Erythroblast (primary cell): ENCODE measurements at places on chromosomes 1 and 21.

GRCh38 chr1:155049651-155050559 is 1.2 kb upstream of the ADAM15 start:
- DNase-seq: no peak

DNA sequence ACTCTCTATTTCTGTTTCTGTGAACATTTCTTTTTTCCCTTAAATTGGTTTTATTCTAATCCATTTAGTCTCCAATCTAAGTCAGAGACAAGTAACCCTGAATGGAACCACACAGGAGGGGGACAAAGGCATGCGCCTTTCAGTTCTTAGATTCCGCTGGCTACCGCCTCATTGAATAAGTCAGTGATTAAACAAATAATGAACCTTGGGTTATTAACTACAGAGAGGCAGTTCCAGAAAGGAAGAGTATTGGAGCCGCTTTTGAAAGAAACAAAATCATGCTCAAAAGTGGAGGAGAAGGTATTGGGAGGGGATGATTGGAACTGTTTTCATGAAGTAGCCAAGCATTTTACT is 459.8 kb upstream of the DAB1 start:
- no peak for DNase-seq

- DNase-seq: no peak
These were observed 50.2 kb upstream of the CSF3R start for GRCh38 chr1:36532810-36533401.

DNA sequence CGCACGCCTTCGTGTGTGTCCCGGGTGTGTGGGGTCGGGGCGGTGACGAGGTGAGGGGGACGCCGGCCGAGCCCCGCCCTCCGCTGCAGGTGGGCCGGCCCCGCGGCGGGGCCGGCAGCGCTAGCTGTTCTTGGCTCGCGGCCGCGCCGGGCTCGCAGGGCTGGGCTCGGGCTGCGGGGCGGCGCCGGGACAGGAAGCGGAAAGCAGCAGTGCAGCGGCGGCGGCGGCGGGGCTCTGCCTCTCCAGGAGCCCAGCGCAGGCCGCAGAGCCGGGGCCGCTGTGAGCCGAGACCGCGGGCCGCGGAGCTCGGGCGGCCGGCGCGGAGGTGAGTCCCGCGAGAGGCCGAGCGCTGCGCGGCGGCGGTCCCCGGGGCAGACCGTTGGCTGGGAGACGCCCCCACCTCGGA is at the start of gene VANGL1:
TSS of gene VANGL1 (plus strand) at position 209 of the 406 bp plus-strand sequence. CDS start 9,444 bp downstream, outside the sequence.
- DNase-seq: peak; percentile 81

DNA sequence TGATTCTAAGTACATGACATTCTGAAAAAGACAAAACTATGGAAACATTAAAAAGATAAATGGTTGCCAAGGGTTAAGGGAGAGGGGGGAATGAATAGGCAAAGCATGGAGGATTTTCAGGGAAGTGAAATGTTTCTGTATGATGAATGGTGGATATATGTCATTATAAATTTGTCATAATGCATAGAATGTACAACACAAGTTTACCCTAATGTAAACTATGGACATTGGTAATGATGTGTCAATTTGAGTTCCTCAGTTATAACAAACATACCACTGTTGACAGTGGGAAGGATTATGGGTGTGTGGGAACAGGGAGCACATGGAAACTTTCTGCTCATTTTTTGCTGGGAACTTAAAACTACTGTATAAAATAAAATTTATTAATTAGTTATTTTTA is 427.1 kb upstream of the ESRRG start:
- DNase-seq: no peak

- no peak for DNase-seq
These were observed 33.6 kb downstream of the SLC35D1 start for GRCh38 chr1:67020304-67020703.

DNA sequence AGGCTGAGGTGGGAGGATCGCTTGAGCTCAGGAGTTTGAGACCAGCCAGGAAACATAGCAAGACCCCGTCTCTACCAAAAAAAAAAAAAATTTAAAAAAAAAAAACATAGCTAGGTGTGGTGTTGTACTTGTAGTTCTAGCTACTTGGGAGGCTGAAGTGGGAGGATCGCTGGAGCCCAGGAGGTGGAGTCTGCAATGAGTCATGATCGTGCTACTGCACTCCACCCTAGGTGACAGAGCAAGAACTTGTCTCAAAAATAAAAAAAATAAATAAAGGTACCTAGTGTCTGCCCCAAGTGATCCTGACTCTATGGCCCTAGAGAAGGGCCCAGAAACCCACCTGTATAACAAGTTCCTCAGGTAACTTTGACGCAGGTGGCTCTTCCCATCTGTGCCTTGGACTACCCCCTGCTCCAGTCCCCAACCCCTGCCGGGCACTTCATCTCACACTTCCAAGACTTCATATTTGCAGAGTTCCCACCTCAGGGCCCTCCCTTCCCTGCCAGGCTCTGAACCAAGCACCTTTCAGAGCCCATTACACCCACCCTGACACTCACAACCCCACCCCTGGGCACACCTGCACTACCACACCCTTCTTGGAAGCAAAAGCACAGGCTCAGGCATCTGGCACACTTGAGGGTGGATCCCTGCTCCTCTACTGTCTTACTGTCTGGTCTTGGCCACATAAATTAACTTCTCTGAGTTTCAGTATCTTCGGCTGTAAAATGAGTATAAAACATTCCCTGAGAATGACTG is 80.2 kb upstream of the KLHDC7A start:
- DNase-seq: no peak

- no peak for DNase-seq
These were observed 43.5 kb downstream of the MAST2 start for GRCh38 chr1:45846931-45847330.

DNA sequence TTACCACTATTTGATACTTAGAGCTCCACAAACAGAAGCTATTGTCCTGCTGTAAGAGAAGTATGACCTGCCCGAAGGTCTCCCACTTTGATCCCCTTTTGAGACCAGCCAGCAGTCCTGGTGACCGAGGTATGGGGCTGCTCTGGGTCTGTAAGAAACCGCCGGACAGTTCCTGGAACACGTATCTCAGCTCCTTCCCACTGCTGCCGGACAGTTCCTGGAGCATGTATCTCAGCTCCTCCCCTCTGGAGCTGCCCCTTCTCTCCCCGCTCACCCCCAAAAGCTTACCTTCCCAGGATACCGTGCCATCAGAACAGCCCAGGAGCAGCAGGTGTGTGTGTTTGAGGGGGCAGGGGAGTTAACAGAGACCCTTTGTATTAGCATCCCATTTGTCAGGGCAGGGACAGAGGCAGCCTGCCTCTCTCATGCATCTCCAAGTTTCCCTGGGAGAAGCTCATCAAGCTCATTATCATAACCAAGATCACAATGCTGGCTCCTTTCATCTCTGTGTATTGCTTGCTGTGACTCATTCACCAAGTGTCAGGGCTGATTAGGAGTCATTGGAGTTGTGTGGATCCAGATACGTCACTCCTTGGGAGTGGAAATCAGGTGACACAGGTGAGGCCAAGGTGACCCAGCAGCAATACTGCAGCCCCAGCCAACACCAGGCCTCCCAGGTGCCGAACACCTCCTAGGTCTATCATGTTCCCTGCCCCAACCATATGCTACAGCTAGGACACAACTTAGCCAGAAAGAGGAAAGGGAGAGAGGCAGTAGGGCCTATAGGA is 25.3 kb downstream of the OPTC start:
- no peak for DNase-seq

DNA sequence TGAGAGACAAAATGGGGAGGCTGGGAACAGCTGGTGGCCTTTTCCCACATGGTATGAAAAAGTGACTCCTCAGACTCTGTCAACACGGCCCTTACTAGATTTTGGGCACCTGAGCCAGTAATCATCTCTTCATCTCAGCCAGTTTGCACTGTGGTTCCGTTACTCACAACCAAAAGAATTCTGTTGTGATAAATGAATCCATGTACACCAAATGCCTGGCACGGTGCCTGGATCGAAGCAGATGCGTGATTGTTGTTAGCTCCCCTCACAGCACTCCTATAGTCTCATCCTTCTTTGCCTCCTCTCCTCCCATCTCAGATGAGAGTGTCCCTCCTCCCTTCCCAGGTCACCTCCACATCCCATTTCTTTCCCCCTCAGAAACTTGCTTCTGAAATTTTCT is 57.9 kb upstream of the GJB5 start:
- DNase-seq: no peak
